MCF 10A (cell line): ENCODE measurements at places on chromosomes 1 and 21. TPM values are rescaled to one million over a fixed set of nuclear protein-coding genes. Genes with fewer than 3 reads are reported as not detected.

DNA sequence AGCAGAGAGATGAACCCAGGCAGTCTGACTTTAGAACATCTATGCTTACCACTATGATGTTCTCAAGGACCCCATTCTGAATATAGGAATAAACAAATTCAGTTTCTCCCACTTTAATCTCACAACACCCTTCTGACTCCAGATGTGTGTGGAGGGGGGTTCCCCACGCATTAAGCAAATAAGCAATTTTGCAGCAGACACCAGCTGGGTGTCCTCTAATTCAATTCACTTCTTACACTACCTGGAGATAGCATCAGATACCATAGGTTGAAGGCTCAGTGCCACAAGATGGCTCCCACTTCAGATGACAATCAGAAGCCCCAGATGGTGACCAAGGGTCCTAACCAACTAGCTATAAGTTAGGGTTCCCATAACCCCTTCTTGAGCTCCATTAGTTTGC is 30.3 kb upstream of the CEP350 start:
- no peak for DNase-seq

DNA sequence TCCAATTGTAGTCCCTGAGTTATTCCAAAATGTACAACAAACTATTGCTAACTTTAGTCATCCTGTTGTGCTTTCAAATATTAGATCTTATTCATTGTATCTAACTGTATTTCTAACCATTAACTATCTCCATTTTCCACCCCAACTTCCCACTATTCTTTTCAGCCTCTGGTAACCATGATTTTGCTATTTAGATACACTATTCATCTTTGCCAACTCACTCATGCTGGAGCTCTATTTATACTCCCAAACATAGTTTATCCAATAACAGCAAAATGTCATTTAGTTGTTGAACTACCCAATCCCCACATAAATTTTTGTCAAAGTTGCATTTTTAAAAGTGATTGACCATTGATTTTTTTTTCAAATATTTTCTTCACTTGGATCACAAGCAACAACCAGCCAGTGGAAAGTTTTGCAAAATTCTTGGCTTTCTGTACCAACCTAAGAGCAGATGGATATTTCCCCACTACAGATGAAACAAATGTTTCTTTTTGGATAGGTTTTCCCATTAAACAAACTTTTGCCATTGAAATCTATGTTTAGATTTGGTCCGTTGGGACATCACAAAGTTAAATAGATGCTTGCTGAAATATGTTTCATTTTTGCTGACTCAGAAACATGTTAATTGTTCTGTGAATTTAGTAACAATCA is 866.0 kb downstream of the LTN1 start:
- no peak for DNase-seq

DCDC2B gene
- not detected in 2 replicates for total RNA-seq

GRCh38 chr1:59752556-59753414 is 62.0 kb upstream of the HOOK1 start:
- no peak for DNase-seq

SPRR2E gene
- not detected in 2 replicates for total RNA-seq

DNA sequence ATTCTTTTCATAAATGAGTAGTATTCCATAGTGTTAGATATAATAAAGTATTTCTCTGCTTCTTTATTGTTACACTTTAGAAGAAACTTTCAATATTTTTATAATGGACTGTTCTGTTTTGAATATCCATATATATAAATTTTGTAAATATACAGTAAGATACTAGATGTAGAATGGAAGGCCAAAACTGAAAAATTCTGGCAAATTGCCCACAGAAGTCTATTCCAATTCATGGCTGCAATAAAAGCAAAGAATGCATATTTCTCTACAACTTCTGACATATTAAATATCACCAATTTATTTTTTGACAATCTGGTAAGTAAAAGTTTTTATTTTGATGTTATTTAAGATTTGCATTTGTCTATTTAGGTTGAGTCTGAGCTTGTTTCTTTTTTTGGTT is 532.5 kb downstream of the NCAM2 start:
- peak; percentile 1 for DNase-seq

DNA sequence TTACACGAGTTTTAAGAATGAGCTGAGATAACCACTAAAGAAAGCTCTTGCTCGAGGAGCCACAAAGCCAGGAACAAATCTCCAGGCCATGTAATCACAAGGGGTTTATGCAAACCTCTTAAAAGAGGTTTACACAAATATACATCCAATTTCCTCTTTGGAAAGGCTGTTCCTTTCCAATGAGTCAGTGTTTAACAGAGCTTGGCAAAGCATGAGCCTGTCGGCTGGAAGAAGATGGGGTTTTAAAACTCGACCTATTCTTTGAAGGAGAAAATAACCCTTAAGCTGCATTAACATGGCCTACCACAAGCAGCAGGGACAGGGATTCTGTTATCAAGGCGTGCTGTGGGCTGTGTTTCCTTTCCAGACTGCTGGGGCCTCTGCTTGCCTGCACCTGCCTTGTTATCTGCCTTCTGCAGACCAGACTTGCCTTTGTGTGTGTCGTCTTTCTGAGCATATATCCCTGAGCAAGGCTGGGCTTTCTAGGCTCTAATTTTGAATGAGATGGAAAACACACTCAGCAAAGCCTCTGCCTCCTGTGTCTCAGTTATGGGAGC is 40.6 kb upstream of the CYP2J2 start:
- no peak for DNase-seq

DNA sequence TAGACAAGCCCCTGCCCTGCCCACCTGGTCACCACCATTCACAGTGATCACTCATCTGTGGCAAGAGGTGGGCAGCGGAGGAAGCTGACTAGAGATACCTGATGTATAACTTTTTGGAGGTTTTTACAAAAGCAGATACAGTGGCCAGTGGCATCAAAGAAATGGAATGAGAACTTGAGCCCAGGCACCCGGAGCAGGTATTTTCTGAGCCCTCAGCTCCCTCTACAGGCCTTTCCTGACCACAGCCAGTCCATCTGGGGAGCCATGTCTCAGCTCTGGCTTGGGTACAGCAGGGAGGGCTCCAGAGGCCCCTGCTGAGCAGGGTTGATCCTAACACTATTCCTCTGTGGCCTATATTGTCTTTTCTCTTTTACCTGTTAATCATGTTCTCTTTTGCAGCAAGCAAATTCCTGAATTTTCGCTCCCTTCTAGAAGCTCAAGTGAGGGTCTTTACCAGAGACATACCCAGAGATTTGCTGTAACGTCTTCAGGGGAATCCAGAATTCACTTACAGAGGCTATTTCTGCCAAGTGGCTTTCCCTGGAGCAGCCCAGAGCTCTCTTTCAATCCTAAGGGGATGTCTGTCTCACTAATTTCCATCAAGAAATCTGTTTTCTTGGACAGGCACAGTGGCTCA is 27.3 kb downstream of the GPR157 start:
- DNase-seq = peak; percentile 65

ZMYND12 gene
- total RNA-seq = 0.21 TPM in 1 of 2 replicates, not detected in the other

FMO4 gene
- 0.63 and 1.5 TPM in 2 replicates for total RNA-seq

- DNase-seq = no peak
Observed at GRCh38 chr1:118984086-118984721, 3.9 kb downstream of the TBX15 start.

CFAP45 gene
- total RNA-seq = 0.32 and 0.40 TPM in 2 replicates

DNA sequence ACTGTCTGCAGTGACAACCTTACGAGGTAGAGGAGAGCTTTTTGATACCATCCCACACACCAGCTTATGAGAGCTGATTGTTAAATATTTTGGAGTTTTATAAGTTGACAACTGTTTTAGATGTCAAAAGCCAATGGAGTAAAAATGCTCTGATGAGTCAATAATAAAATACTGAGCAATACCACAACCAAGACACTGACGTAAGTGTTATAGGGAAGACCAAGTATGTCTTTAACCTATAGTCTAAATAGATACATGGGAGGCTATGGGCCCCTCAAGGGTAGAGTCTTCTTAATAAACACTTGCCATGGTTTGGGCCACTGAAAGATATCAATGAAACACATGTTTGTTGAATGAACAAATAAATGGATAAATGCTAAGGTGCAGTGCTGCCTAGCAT is 49.2 kb downstream of the DUSP10 start:
- DNase-seq = no peak

DNA sequence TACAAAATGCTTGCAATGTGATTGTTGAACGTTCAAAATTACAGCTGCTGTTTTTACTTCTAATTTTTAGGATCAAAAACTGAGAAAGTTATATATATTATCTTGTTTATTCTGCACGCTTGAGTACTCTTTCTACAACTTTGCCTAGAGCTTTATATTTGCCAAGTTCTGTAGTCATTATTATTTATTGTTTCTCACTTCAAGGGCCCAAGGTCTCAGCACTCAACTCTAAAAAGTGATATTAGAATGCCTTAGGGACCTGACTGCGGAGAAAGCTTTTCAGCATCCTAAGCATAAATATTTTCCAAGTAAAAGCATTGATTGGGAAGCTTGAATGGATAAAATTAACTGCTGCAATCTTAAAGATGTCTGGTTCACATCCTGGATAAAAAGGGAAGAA is 83.6 kb downstream of the UBE2U start:
- DNase-seq = no peak

- no peak for DNase-seq
Observed at GRCh38 chr1:245121523-245121922, 33.3 kb upstream of the KIF26B start.

DNA sequence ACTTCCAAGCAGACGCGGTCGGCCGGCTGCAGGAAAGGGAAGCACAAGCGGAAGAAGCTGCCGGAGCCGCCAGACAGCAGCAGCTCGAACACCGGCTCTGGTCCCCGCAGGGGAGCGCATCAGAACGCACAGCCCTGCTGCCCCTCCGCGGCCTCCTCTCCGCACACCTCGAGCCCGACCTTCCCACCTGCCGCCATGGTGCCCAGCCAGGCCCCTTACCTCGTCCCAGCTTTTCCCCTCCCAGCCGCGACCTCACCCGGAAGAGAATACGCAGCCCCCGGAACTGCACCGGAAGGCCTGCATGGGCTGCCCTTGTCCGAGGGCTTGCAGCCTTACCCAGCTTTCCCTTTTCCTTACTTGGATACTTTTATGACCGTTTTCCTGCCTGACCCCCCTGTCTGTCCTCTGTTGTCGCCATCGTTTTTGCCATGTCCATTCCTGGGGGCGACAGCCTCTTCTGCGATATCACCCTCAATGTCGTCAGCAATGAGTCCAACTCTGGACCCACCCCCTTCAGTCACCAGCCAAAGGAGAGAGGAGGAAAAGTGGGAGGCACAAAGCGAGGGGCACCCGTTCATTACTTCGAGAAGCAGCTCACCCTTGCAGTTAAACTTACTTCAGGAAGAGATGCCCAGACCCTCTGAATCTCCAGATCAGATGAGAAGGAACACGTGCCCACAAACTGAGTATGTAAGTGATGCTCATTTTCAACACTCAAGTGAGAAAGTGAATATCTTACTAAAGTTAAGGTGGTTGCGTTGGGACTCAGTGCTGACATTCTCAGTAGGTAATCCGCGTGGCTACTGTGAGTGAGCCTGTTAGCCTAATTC is 25.5 kb downstream of the UTS2 start:
- no peak for DNase-seq

PADI2 gene
- total RNA-seq = 0.16 and 0.20 TPM in 2 replicates

DNA sequence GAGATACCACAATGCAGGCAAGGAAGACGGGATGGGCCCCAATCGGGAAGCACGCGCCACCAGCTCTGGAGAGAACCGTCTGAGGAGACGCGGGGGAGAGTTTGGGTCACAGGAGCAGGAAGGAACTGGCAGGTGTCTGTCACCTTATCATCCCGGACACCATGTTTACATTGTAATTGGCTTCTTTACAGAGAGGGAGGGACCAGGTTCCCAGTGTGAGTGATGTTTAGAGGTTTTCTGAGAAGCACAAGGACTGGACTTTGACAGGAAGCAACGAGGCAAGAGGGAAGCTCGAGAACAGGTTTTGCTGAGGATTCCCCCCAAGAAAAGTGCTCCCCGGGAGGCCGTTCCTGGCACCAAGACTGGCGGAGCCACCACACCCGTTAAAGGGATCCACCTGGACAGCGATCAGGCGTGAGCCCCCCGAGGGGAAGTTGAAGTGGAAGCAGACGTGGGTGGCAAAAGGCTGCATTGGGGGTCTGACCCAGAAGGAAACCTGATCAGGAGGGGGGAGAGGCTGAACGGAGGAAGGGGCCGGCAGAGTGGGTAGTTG is 957 bp downstream of the EPS15 start:
- DNase-seq = peak; percentile 52

DNA sequence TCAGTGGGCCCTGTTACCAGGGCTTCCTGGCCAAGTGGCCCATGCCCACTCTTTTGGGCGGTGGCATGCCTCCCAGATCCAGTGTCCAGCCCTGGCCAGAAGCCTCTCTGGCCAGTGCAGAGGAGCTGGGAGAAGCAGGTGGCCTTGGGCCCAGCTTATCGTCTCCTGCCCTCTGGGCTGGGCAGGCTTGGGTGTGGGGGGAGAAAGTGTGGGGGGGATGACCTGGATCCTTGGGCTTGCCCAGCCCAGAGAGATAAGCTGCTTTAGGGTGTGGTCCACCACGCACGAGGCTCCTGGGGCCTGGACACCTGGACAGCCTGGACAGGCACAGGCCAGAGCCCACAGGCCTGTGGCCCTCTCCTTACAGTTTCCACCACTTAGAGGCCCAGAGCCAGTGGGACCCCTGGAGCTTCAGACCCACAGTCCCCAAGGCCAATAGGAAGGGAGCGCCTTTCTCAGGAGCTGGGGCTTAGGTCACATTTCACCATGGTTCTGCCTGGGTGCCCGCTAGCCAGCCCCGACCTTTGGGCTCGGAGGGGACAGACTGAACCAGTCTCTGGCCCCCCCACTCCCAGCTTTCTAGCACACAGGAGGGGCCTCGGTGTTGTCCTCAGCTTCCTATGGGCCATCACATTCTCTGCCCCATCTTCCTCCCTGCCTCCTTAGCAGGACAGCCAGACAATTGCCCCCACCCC is 1.8 kb downstream of the ESPN start:
- no peak for DNase-seq

ZYG11A gene
- not detected in 2 replicates for total RNA-seq

CCDC27 gene
- not detected in 2 replicates for total RNA-seq

DNA sequence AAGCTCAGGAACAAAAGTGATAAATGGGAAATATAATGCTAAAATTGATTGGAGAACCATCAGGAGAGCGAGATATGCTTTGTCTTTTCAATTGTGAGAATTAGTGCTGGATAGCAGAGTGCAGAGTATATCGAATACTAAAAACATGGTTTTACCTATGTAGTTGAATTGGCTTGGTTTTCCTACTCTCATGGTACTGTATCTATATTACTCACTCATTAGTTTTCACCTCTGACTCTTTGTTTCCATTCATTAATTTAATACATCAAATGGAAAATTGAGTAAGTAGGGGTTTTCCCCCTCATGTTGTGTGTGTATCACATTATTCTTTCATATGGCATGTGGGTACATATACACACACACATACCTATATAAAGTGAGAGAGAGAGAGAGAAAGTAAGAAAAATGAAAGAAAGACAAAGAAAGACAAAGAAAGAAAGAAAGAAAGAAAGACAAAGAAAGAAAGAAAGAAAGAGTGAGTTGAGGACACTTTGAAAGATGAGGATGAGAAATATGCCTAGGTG is 1574.5 kb downstream of the MRPL39 start:
- DNase-seq = no peak
